ENCODE measurements at places on chromosomes 5 and 9. TPM values are rescaled to one million over a fixed set of nuclear protein-coding genes. Genes with fewer than 3 reads are reported as not detected.

SRD5A1 gene
- total RNA-seq: 7.2 TPM

SUSD3 gene
- 0.67 TPM for total RNA-seq

FOXD4L6 gene
- total RNA-seq: not detected

PRSS3 gene
- total RNA-seq: not detected

CER1 gene
- total RNA-seq: not detected

SPATA31D4 gene
- not detected for total RNA-seq

CMBL gene
- not detected for total RNA-seq

WDR38 gene
- not detected for total RNA-seq

FOXD4 gene
- total RNA-seq: 0.22 TPM

ANKRD34B gene
- total RNA-seq: not detected

ZFP37 gene
- 0.84 TPM for total RNA-seq

SGCD gene
- 0.20 TPM for total RNA-seq
